ENCODE measurements at places on chromosomes 6 and 20.
A peak's percentile ranks its signal among the peaks of the same experiment; 100 is the strongest.

DNA sequence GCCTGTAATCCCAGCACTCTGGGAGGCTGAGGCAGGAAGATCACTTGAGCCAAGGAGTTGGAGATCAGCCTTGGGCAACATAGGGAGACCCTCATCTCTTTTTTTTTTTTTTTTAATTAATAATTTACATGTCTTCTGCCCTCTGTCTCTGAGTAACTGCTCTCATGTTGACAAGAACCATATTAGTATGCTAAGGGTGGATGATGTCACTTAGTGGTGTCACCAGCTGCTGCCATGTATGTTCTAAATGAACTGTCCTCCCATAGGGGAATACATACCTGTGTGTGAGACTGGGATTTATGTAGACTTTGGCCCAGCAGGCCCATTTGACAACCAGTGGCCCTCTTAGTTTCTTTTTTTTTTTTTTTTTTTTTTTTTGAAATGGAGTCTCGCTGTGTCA is 65.6 kb downstream of the SCAND1 start:
- DNase-seq: no peak

GRCh38 chr6:166314454-166314853 is 6.3 kb upstream of the PRR18 start:
- peak; percentile 45 for DNase-seq

DNA sequence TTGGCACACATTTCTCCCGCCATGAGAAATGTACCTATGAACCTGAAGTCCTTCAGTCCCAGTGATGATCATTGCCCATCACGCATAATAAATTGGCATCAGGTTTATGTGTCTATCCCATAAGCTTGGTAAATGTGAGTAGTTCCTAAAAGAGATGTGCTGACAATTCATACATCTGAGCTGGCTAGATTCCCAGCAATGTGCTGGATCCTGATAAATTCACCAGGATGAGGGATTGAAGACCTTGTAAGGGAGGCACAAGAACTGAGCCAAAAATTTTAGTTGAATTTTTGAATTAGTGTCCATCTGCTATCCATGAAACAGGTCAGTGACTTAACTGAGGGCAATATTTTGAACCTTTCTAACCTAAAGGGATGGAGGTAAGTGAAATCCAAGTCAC is 267.9 kb upstream of the CITED2 start:
- no peak for DNase-seq

DNA sequence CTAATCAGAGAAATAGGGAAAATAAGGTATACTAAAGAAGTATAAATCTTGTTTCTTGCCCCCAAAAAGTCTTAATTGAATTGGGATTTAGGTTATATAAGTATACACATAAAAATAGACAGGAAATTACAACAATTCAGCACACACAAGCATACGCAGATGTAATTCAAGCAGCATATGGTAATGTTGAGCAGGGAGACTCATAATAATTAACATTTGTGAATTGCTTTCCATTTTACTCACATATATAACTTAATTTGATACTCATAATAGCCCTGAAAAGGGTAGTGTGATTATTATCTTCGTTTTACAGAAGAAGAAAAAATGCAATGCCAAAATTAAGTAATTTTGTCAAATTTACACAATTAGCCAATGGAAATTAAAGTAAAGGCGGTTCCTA is 313.5 kb upstream of the ECI2 start:
- no peak for DNase-seq

DNA sequence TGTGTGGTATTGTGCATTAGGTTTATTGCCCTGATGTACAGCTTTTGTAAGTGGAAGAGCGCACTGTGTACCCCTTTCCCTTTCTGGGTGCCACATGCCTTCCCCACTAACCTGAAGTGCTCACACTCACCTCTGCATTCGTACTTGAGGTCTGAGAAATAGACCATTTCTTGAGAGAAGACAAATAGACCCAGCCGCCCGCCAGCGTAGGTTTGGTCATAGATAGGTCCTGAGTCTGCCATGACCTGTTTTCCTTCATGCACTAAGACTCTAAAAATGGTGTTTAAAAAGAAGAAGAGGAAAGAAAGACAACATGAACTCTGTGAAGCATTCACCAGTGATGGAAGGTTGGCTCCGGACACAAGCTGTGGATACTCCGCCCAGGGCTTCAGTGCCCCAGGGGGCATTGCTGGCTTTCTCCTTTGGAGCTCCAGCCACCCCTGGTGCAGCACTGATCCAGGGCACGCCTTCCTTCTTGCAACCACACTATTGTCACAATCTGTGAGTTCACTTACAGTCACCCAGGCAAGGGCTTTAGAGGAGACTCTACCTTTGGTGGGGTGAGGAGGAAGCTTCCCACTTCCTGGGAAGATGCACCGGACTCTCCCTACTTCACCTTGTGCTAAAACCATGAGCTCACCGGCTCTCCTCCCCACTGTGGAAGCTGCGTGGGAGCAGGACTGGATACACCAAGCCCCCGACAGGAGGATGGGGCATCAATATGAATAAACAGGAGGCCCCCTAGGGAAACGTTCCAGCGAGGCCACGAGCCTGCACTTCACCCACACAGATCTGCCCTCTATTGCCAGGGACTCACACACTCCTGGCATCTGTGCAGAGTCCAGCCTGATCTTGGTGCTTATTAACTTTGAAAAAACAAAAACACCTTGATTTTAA is 33.3 kb downstream of the THBS2 start:
- DNase-seq: peak; percentile 29

- peak; percentile 70 for DNase-seq
Measured at GRCh38 chr20:10637031-10637559, 36.7 kb downstream of the JAG1 start.

- no peak for DNase-seq
Measured at GRCh38 chr6:26170181-26170580, 83.0 kb downstream of the HFE start.

DNA sequence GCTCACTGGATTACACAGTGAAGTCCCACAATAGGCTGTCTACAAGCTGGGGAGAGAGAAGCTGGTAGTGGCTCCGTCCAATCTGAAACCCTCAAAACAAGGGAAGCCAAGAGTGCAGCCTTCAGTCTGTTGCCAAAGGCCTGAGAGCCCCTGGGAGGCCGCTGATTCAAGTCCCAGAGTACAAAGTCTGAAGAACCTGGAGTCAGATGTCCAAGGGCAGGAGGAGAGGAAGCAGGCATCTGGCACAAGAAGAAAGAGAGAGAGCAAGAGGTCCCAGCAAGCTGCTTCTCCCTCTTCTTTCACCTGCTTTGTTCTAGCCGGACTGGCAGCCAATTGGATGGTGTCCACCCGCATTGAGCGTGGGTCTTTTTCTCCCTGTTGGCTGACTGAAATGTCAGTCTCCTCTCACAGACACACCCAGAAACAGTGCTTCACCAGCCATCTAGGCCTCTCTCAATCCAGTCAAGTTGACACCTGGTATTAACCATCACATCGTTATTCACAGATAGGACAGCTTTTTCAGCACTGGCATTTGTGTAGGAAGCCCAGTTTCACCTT is 51.2 kb downstream of the CRYBG1 start:
- DNase-seq: no peak

DNA sequence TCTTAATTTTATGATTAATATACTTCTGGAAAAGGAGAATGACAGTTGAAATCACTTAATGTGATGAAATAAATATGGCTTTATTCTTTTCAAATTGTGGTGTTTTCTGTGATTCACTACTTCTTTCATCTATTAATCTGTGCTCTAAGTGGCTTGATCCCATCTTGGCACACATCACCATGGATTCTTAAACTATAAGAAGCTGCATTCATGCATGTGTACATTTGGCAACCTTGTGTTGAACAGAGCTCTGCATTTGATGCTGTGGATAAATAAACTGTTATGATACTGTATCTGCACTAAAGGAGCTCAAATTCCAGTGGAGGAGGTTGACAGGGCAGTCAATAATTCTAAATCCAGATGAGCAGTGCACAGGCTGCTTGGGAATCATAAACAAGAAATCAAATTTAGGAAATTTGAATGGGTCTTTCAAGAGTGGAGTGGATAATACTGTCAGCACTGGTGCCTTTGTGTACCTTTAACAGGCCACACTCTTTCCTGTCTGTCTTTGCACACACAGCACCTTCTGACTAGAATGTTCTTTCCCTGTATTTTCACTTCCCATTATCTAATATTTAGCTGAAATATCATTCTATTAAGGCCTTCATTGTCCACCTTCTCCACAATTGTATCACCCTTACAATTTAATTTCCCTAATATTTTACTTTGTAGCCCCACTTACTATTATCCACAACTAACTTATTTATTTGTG is 252.9 kb downstream of the GRM1 start:
- no peak for DNase-seq

GRCh38 chr20:36541768-36542488 is 609 bp downstream of the MYL9 start:
- DNase-seq: peak; percentile 91

DNA sequence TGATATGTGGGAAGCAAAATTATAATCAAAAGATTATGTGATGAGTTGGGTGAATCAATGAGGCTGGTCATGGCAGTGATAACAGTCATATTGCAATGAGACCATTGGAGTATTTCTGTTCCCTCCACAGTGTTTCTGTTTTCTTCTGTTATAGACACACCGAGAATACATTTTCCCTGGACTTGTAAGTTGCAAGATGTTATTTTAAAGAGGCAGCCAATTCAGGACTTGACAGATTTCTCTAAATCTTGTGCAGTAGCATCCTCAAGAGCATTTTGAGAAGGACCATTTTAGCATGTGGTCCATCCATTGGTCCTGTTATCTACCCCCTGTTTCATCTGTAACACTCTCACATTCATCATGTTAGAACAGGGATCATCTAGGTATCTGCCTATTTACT is 55.6 kb downstream of the NKAIN2 start:
- no peak for DNase-seq

GRCh38 chr6:35359744-35360348 is 17.5 kb downstream of the PPARD start:
- no peak for DNase-seq

- DNase-seq: no peak
Measured at GRCh38 chr20:4484379-4484997, 237.2 kb upstream of the PRND start.

GRCh38 chr6:151772446-151772845 is 35.0 kb upstream of the ESR1 start:
- DNase-seq: no peak

- DNase-seq: no peak
Measured at GRCh38 chr6:70421509-70421908, 8.2 kb downstream of the FAM135A start.

All from islet precursor cell (in vitro differentiated cells).